ENCODE measurements at places on chromosomes 4 and X.

DNA sequence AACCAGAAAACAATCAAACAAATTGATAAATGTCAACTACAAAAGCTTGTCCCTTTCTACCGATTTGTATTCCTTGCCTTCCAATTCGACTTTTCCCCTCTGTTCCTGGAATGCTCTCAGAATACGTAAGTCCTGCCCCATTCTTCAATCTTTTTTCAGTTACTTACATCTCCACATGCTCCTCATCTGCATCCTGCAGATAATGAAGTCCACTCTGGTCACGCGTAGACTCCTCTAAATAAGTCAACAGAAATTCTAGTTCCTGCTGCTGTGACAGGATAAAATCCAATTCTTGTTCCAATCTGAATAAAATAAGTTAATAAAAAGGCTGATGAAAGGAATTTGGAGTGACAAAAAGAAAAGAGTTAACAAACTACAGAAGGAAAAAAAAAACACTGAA lies 34.4 kb upstream of the RBM41 start:
- no peak for DNase-seq

DNA sequence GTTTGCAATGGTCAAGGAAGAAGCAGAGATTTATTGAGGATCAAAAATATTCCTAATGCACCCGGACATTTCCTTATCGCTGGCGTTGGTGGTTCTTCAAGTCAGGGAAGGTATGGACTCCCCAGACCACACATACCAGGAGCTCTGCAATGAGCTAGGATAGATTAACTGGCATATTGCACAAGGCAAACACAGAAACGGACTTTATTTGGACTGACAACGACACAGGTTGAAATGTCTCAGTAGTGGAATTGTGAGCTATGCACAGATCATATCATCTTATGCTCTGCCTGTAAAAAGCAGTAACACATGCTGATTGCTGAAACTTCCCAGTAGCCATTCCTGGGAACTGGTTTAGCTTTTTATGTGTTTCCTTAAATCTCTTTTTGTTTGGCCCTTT lies 1.7 kb downstream of the TSPAN7 start:
- no peak for DNase-seq

- peak; percentile 21 for DNase-seq
Measured at GRCh38 chr4:16289897-16290554, 63.8 kb upstream of the TAPT1 start.

GRCh38 chr4:78721747-78722146 lies 54.4 kb upstream of the BMP2K start:
- no peak for DNase-seq

- DNase-seq, result peak; percentile 53
Measured at GRCh38 chr4:48375651-48376304, 34.4 kb downstream of the SLAIN2 start.

GRCh38 chr4:139241086-139241783 lies 38.8 kb downstream of the MGARP start:
- DNase-seq, result no peak

DNA sequence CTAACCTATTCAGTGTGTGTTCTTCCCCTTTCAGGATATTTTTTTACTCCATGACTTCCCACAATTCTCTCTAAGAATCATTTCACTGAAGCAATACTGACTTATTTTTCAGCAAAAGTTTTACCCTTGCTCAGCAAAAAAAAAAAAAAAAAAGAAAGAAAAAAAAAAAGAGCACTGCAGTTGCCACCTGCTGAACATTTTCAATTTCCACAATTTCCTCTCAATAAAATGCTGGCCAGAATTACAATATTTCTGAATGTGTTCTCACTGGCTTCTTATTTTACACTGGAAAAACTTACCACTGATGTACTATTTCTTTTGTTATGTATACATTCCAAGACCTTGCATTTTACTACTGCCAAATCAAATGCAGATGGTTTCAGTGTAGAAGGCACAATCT lies 210.4 kb downstream of the PAPSS1 start:
- DNase-seq, result no peak

- DNase-seq, result no peak
Measured at GRCh38 chr4:127975121-127975770, 10.0 kb downstream of the ABHD18 start.

GRCh38 chr4:106039796-106040195 lies 144.5 kb downstream of the NPNT start:
- no peak for DNase-seq

GRCh38 chr4:8664031-8664805 lies 71.7 kb downstream of the CPZ start:
- DNase-seq, result no peak

DNA sequence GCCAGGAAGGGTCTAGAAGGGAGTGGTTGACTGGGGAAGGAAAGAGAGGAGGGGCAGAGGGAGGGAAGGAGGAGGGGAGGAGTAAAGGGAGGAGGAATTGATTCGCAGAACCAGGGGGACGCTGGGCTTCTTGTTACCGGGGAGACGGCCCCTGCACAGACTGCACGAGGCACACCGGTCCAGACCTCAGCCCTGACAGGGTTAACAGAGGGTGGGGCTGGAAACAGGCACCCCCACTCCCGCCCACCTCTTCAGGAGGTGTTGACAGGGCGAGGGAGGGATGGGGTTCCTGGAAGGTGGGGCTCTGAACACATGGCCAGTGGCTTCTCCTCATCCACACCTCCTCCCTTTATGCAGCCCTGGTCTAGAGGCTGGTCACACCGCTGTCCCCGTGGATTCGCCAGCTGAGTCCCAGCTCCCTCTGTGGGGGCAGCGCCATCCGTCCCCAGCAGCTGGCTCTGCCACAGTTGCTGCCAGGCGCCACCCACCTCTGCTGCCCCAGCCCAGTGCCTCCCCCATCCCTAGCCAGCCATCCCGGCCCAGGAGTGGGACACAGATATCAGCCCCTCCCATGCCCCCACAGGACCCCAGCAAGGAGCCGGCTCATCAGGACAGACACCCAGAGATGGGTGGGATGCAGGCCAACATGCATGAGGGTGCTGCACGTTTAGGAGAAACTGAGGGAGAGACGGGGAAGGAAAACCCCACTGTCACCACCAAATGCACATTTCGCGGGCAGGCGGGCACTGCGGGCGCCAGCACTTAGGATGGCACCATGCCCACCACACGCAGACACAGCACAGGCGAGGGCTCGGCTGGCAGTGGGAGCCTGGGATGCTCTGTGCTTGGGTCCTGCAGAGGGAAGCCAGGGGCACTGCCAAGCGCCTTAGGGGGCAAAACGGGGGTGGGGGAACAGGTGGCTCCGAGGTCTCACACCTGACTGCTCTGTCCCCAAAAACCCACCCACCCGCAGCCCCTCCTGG lies 87.6 kb downstream of the ABLIM2 start:
- no peak for DNase-seq

DNA sequence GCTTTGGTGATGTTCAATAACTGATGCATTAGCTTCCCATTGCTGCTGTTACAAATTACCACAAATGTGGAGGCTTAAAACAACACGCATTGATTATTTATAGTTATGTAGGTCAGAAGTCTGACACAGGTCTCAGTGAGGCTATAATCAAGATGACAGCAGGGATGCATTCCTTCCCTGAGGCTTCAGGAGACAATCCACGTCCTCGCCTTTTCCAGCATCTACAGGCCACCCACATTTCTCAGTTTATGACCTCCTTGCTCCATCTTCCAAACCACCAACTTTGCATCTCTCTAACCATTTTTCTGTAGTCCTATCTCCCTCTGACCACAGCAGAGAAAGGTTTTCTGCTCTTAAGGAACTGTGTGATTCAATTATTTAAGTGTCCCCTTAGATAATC lies 92.5 kb downstream of the GASK1B start:
- no peak for DNase-seq

GRCh38 chr4:153486281-153487151 lies 20.4 kb downstream of the TMEM131L start:
- peak; percentile 93 for DNase-seq

DNA sequence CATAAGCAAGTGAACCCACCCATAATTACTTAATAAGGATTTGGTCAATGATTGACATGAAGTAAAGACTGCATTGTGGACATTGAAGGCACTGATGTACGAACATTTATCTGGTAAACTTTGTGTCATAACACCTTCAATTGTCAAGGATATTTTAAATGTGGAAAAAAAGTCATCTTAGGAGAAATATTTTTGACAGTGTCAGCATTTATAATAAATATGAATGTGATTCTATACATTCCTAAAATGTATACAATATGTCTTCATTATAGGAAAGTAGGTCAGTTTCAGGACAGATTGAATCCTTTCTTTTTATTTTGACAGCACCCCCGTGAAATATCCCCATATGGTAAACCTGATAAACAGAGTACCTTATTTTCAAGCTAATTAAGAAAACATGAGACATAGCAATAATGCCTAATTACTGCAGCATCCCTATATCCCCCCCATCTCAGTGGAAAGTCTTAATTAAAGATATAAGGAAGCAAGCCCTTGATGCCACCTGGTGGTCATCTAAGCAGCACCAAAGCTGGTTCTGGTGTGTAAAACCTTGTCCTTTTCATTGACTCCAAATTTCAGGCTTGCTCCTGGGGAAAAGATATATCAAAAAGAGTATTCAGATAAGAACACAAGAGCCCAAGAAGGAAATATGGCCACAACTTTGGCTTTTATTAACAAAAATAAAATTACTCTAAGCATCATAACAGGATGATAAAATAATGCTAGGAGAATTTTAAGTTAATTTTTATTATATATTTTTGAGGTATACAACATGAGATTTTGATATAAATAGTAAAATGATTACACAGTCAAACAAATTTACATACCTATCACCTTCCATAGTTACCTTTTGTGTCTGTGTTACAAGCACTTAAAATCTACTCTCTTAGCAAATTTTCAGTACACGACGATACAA lies 379.7 kb downstream of the TLL1 start:
- peak; percentile 14 for DNase-seq

- DNase-seq, result no peak
Measured at GRCh38 chrX:86104526-86104925, 43.7 kb upstream of the DACH2 start.

- no peak for DNase-seq
Measured at GRCh38 chr4:110046588-110047049, 133.9 kb downstream of the EGF start.

GRCh38 chr4:96736352-96736889 lies 896.5 kb downstream of the PDHA2 start:
- DNase-seq, result peak; percentile 63

GRCh38 chr4:114924311-114924710 lies 189.1 kb downstream of the NDST4 start:
- DNase-seq, result no peak

- no peak for DNase-seq
Measured at GRCh38 chrX:118519411-118520215, 24.0 kb downstream of the DOCK11 start.

DNA sequence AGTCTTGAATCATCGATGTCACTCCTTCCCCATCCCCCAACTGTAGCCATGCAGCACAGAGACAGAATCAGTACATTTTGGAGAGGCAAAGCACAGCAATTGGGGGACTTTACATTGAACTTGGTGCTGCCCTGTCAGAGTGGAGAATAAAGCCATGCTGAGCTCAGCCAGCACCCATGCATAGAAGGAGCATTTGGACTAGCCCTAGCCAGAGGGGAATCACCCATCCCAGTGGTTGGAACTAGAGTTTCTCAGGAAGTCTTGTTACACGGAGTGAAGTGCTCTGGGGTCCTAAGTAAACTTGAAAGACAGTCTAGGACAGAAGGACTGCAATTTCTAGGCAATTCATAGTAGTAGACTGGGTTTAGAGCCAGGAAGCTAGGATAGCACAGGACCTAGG lies 49.6 kb downstream of the STPG2 start:
- DNase-seq, result no peak

DNA sequence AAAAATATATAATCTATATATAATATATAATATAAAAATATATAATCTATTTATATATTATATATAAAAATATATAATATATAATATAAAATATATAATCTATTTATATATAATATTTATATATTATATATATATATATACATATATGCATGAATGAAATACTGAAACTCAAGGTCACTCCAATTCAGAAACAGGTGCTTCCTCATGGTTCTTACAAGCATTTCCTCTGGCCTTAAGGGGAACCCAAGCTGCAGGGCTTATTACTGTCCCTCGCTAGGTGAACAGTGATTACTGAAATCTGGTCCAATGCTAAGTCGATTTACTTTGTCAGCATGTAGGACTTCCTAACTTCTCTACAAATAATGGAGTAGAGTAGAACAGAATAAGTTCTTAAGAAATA lies 174.3 kb downstream of the GPM6A start:
- DNase-seq, result no peak

GRCh38 chrX:106249706-106250379 lies 81.7 kb downstream of the PWWP3B start:
- DNase-seq, result no peak

Measured in RWPE1 (cell line).